Cardiac muscle cell (in vitro differentiated cells and primary cell): ENCODE measurements at places on chromosomes 13 and 19. TPM values are rescaled to one million over a fixed set of nuclear protein-coding genes. Genes with fewer than 3 reads are reported as not detected.

IRS2 gene
- polyA plus RNA-seq = 3.0 and 5.1 TPM in 2 replicates

NANOS3 gene
- 0.86 and 1.6 TPM in 2 replicates for polyA plus RNA-seq

N4BP2L1 gene
- 2.0 and 8.7 TPM in 2 replicates for polyA plus RNA-seq

LGALS7 gene
- polyA plus RNA-seq = not detected in 2 replicates

CYP2A7 gene
- polyA plus RNA-seq = not detected in 2 replicates

TMEM238 gene
- 1.7 and 4.0 TPM in 2 replicates for polyA plus RNA-seq

STXBP2 gene
- 32.7 and 51.2 TPM in 2 replicates for polyA plus RNA-seq

PCSK4 gene
- 9.6 and 19.2 TPM in 2 replicates for polyA plus RNA-seq

ZNF569 gene
- polyA plus RNA-seq = 3.7 and 7.9 TPM in 2 replicates

OSCAR gene
- 0.32 and 0.61 TPM in 2 replicates for polyA plus RNA-seq

DNA sequence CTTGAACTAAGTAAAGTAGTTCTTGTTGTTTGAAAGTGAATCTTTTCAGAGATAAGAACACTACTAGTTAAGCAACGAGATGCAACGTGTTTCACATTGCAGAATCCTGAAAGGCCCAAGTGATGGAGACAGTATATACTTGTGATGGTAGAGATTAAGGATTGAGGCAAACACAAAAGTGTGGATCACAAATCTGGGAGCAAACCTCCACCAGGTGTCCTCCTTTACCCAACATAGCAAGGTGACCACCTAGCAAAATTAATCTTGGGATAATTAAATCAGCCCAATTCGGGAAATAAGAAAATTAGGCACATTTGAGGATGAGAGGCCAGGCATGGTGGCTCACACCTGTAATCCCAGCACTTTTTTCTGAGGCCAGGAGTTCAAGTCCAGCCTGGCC lies 563.9 kb downstream of the DACH1 start:
- no peak for DNase-seq

DNA sequence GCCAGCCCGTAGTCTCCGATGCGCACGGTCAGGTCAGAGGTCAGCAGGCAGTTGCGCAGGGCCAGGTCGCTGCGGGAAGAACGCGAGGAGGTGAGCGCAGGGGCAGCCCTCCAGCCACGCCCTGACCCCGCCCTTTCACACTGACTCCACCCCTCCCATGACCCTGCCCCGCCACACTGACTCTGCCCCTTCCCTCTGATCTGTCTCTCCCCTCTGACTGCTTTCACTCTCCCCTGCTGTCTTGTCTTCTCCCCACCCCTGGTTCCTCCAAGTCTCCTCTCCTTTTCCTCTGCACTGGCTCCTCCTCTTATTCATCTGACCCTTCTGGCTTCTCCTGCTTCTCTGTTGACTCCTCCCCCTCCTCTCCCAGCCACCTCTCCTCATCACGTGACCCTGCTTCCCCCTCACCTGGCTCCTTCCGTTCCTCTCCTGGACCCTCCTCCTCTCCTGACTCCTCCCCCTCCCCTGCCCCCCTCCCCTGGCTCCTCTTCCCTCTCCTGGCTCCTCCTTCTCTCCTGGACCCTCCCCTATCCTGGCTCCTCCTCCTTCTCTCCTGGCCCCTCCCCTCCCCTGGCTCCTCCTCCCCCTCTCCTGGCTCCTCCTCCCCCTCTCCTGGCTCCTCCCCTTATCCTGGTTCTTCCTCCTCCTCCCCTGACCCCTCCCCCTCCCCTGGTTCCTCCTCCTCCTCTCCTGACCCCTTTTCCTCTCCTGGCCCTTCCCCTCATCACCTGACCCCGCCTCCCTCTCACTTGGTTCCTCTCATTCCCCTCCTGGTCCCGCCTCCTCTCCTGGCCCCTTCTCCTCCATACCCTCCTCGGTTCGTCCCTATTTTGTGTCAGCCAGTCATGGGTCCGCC lies 9.9 kb downstream of the LMTK3 start:
- DNase-seq = peak; percentile 94

DNA sequence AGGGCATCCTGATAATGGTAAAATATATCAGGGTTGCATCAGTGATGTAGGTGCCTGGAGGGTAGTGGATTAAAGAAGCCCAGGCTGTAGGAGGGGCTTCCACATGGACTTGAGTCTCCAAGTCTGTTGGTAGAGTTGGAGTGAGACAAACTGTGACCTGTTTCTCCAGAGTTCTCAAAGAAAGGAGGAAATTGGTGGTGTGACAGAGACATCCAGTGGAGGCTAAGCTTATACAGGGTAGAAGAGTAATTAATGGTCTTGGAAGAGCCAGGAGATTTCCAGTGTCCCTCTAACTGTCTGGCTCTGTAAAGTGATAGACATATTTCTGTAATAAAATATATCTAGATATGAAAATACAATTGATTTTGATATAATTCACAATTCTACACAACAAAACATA lies 61.1 kb downstream of the GPC5 start:
- DNase-seq = no peak

DNA sequence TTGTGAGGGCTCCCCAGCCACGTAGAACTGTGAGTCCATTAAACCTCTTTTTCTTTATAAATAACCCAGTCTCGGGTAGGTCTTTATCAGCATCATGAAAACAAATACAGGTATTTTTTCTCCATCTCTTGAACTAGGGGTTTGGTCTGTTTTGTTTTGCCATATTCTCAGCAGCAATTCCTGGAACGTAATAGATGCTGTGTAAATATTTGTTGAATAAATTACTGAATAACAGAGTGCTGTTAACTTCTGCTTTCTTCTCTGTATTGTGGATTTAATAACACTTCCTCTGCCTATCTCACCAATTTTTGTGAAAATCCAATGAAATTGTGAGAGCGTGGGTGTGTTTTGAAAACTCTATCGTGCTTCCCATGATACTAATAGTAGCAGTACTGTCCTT lies 429.4 kb downstream of the DCT start:
- DNase-seq = no peak

DNA sequence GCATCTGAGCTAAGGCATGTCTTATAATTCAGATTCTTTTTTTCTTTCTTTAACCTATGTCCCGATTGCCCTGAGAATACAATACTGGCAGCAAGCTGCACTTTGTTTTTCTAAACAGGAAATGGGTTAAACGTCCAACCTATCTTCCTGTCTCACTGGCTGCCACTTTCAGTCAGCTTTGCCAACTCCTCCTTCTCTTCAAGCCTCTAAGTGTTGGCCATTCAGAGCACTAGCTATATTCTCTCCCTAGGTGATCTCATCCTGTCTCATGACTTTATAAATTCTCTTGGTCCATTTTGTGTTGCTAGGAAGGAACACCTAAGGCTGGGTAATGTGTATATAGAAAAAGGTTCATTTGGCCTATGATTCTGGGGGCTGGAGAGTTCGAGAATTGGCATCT lies 109.5 kb upstream of the TSC22D1 start:
- peak; percentile 13 for DNase-seq

GRCh38 chr19:5605362-5605761 lies 17.2 kb downstream of the SAFB2 start:
- DNase-seq = no peak

DNA sequence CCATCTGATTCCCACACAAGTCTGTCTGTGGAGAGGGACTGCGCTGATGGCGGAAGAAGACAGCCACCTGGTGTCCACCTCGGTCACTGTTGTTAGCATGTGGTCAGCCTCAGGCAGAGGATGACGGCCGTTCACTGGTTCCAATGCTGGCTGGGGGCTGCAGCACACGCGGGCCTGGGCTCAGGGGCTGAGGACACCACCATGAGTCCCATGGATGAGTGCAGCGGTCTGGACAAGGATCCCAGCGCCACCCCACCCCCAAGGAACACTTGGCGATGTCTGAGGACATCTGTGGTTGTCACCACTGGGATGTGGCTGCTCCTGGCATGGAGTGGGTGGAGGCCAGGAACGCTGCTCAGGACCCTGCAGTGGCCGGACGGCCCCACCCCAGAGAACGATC lies 10.9 kb downstream of the DPP9 start:
- no peak for DNase-seq

- DNase-seq = no peak
These were observed 125.4 kb upstream of the ZNF507 start for GRCh38 chr19:32219881-32220472.

DNA sequence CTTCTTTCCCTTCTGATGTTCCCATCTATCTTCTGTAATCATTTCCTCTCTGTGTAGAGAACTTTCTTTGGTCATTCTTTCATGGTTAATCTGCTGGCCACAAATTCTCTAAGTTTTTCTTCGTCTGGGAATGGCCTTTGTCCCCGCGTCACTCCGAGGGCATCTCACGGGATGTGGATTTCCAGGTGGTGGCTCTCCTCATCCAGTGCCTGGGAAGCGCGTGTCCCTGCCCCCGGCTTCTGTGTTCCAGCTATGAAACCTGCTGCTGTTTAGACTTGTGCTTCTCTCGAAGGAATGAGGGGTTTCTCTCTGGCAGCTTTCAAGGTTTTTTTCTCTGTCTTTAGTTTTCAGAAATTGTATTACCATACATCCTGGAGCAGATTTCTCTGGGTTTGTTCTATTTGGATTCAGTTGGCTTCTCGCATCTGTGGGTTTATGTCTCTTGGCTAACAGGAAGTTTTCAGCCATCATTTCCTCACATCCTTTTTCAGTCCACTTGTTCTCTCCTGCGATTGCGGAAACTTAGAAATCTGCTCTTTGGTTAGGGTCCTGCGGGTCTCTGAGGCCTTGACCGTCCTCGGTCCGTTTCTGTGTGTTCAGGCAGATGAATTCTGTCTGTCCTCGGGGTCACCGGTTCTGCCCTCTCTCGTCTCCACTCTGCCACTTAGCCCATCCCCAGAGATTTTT lies 36.9 kb upstream of the DCUN1D2 start:
- DNase-seq = no peak

DNA sequence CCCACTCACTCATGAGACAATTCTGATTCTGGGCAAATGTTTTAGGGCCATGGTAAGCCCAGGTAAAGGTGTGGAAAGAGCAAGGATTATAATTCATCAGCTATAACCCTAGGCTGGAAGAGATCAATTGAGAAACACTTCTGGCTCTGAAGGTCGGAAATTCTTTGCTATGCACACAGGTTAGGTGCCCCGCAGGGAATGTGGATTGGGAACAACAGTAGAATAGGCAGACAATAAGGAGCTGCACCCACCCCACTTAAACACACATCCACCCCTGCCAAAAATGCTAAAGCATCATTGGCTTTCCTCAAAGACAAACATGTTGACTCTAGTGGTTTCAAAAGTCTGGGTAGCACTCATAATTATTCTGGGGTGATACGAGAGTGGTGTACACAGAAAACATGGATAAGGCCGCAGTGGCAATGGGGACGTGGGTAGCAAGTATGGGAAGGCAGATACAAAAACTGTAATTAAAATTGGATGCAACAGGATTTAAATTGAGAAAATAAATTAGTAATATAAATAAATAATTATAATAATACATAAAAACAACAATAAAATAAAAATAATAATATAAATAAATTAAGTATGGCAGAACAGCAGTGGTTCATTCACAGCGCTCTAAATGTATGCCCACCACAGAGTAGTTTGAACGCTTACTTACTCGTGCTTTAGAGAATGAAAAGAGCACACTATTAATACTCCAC lies 8.6 kb downstream of the EFNB2 start:
- DNase-seq = no peak

DNA sequence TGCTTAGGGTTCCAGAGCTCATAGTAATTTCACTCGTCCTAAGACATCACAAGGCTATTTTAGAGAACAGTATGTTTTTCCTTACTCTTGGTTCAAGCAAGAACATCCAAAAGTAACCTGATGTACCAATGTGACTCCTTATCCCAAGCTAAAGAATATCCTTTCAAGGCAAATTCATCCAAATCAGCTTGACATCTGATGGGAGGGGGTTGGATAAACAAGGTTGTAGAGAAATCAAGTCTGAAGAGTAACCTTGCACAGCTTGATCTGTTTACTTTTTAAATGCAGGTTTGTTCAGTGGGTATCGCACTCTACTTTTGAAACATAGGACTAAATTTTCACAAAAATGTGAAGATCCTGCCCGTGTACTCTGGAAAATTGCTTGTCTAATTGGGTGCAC lies 201.2 kb downstream of the GGACT start:
- no peak for DNase-seq

- DNase-seq = no peak
These were observed 50.0 kb downstream of the RB1 start for GRCh38 chr13:48353590-48353989.
